ENCODE measurements at places on chromosomes 7 and 10. TPM values are rescaled to one million over a fixed set of nuclear protein-coding genes. Genes with fewer than 3 reads are reported as not detected.

Gene TLL2
- polyA plus RNA-seq, result 1.1 TPM

Gene PHYHIPL
- polyA plus RNA-seq, result 14.7 TPM

Gene AP3M1
- 61.1 TPM for polyA plus RNA-seq

Gene CYP3A4
- 0.20 TPM for polyA plus RNA-seq

Gene CUX1
- polyA plus RNA-seq, result 80.1 TPM

Gene ENTPD7
- polyA plus RNA-seq, result 22.2 TPM

Measured in renal pelvis (tissue), 12 donors.